ENCODE measurements at places on chromosomes 7 and 10.

DNA sequence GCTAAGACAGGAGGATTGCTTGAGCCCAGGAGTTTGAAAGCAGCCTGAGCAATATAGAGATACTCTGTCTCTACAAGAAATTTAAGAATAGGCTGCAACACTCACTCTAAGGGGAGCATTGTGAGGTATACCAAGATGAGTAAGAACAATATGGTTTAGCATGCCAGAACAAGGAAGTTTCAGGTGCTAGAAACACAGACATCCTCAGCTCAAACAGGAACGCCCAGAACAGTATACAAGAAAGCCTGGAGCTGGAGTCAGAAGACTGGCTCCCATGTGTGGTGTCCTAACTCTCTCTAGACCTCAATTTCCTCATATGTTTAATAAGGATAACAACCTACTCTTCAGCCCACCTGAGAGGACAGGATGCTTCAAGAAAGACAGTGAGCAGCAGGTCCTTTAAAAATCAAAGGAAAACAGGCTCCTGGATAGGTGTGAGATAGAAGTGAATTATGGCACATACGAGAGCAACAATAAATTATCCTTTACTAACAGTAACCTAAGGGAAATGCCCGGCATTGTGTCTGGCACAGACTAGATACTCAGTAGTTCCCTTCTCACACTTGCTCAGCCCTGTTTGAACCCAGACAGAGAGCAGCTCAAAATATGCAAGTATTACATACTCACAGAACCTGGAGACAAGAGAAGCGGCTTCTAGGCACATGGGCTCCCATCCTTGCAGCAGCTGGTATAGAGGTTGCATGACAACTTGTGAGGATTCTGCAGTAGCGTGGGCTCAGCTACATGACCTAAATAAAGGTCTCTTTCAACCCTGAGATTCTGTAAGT, 45.4 kb downstream of the KAT6B start:
- DNase-seq = no peak

DNA sequence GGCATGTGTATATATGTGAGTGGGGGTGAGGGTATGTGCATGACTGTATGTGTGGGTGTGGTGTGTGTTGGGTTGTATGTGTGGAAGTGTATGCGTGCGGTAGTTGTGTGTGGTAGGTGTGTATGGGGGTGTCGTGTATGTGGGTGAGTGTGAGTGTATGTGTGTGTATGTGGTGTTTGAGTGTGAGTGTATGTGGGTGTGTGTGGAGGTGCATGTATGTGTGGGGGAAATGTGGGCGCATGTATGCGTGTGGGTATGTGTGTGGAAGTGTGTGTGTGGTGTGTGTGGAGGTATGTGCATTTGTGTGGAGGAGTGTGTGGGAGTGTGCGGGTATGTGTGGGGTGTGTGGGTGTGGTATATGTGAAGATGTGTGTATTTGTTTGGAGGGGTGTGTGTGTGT, 269.5 kb downstream of the GPR158 start:
- no peak for DNase-seq

GRCh38 chr7:7051206-7051877, 131.0 kb upstream of the C1GALT1 start:
- DNase-seq = no peak

- no peak for DNase-seq
Observed at GRCh38 chr7:119483364-119483763, 789.6 kb upstream of the KCND2 start.

- DNase-seq = no peak
Observed at GRCh38 chr10:102675666-102676533, 31.6 kb downstream of the TRIM8 start.

- DNase-seq = no peak
Observed at GRCh38 chr7:31111109-31111451, 59.0 kb downstream of the ADCYAP1R1 start.

DNA sequence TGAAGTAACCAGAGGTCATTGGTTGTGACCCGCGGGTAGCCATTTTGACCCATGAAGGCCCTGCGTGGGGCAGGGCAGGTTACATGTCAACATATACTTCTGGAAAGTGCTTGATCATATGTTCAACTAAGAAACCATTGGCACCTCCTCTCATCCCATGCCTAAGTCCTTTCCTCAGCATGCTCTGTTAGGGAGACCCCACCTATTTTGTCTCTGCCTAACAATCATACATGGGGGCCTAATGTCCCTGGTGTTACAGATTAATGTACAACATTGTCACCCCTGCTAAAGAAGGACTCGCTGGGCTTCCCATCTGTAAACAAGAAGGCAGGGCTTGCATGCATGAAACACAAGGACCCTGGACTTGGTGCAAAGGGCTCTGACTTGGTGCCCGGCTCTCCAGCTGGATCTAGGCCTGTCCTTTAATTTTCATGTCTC, 133.7 kb upstream of the TNS3 start:
- no peak for DNase-seq

DNA sequence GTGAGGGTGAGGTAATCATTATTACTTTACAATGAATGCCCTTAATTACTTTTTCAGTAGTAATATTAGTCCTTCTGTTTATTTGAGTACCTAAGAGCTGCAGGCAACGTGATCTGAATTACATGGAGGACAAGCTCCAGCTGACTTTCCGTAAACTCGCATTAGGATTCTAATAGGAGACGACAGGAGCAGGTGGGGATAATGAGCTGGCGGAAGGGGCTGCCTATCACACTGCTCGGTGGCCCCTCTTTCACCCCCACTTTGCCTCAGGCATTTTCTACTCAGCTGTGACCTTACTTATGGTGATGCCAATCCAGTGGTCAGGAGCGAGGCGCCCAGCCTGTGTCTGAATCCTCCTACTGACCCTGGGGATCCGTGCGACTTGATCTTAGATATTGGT, at the start of gene C7orf33:
Gene C7orf33 (plus strand): TSS at position 296 of the 400 bp plus-strand sequence. CDS start 160 bp downstream, outside the sequence.
- DNase-seq = no peak

GRCh38 chr10:58651040-58651439, 138.4 kb downstream of the BICC1 start:
- no peak for DNase-seq

DNA sequence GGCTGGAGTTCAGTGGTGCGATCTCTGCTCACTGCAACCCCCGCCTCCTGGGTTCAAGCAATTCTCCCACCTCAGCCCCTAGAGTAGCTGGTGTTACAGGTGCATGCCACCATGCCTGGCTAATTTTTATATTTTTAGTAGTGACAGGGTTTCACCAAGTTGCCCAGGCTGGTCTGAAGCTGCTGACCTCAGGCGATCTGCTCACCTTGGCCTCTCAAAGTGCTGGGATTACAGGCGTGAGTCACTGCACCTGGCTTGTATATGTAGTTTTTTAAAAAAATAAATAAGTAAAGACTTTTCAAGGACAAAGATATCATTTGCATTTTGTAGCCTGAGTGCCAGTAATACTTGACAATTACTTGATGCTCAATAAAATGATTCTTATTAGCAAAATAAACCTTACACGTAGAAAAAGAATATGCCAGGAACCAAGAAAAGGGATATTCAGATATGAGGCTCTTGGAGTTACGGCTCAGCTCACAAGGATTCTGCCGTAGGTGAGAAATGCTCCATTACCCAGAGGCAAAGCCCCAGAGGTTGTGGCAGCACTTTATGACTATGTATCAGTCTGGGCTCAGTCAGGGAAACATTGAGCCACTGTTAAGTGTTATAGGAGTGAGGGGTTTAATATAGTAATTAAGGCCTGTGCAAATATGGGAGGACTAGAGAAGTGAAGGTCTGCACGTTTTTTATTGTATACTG, 98.5 kb downstream of the TPST1 start:
- no peak for DNase-seq

GRCh38 chr7:32892521-32893206, 1.1 kb upstream of the KBTBD2 start:
- peak; percentile 30 for DNase-seq

DNA sequence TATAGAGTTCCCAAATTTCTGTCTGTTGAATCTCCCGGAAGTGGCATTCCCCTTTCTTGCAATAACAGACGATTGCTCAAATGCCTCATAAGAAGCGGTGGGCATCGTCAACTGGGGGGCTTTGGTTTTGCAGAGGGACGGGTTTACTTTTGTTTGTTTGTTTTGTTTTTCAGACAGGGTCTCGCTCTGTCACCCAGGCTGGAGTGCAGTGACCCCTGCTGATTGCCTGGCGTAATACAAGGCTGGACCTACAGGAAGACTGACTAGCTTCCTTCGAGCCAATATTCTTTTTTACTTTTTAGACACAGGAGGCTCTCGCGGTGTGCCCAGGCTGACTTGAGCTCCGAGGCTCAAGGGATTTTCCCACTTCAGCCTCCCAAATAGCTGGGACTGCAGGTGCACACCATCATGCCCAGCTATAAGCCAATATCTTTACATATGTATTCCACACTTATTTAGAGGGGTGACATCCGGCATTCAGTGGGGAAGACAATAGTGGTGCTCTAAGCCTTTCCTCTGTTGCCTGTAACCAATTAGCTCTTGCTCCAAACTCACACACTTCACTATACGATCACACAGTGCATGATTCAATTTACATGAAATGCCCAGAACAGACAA, 58.1 kb downstream of the FHIP2A start:
- peak; percentile 34 for DNase-seq

Measured in effector memory CD8-positive, alpha-beta T cell (primary cell).